Heart left ventricle (tissue), 16 donors: ENCODE measurements at places on chromosomes 11 and 22. TPM values are rescaled to one million over a fixed set of nuclear protein-coding genes. Genes with fewer than 3 reads are reported as not detected.
A peak's percentile ranks its signal among the peaks of the same experiment; 100 is the strongest.

The SUSD2 gene
- total RNA-seq, result 1.5 TPM

The APOC3 gene
- total RNA-seq, result 0.39 TPM

The PHOX2A gene
- not detected for total RNA-seq

The RFPL2 gene
- not detected for total RNA-seq

DNA sequence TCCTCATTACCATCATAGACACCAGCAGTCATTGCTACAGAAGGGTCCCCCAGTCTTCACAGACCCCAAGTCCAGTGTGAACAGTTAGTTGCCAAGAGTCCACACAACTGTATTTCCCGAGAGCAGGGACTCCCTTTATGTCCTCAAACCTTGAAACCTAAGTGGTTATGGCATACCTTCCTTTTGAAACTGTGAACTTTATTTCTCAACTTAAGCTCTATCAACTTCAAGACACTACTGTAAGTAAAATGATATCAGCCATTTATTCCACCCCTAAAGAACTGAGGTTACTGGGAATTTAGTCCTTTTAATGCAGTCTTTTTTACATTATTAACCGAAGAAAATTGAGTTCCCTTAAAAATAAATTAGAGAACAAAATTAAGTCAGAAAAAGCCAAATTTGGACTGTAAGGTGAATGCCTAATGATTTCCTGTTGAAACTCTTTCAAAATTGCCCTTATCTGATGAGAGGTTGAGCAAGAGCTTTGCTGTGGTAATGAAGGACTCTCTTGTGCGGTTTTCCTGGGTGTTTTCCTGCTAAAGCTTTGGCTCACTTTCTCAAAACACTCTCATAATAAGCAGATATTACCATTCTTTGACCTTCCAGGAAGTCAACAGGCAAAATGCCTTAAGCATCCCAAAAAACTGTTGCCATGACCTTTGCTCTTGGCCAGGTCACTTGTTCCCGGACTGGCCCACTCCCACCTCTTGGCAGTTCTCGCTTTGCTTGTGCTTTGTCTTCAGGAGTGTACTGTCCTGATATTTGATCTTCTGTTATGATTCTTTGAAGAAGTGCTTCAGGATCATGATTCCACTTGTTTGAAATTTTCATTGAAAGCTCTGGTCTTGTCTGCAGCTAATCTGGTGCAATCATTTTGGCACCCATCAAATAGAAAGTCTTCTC lies 765.4 kb upstream of the ANO3 start:
- peak; percentile 18 for DNase-seq

GRCh38 chr11:72758690-72759389 lies 6.6 kb upstream of the ARAP1 start:
- DNase-seq, result peak; percentile 69

- no peak for DNase-seq
Observed at GRCh38 chr11:4466871-4467442, 15.5 kb upstream of the OR52K1 start.

GRCh38 chr22:19984851-19985811 lies 31.5 kb downstream of the ARVCF start:
- no peak for DNase-seq

DNA sequence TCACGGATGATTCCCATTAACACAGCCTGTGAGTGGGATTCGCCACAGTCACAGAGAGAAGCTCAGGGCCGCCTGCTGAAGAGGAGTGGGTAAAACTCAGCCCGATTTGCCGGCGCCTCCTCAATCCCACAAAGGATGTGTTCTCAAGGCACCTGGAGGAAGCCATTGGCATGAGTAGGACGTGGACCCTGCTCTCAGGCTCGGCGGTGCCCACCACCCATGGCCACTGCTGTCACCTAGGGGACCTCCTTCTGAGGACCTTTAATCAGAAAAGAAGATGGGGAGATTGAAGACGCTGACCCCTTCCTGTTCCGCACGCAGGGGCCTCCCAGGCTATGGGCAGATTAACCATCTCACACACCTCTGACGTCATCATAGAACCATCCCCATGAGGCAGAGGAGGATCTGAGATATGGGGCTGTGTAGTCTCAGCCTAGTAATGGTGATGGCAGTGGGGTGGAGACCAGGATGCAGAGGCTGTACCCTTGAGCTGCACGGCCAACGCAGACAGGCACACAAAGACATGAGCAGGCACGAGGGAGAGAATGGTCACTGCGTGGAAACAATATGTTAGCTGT lies 571.8 kb downstream of the BRD1 start:
- DNase-seq, result no peak
